Thymus (tissue), 14 donors: ENCODE measurements at places on chromosomes 6 and 20.
A peak's percentile ranks its signal among the peaks of the same experiment; 100 is the strongest.

DNA sequence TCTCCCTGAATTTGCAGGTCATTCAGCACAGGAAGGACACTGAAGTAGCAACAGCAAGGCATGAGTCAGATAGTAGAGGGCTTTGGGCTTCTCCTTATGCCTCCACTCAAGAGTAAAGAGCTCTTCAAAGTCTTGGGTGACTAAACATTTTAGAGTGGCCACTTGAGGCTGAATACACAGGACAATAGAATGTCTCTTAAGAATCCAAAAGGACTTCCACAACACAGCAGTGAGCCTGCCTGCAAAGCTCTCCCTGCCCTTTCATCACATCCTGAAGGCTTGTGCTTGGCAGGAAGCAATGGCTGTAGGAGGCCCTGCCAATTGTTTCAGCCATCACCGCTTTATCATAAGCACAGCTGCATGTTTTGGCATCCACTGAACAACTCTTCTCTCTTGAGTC, 36.8 kb downstream of the FOXQ1 start:
- DNase-seq: no peak

- DNase-seq: no peak
These were observed 18.4 kb downstream of the MAP3K4 start for GRCh38 chr6:161009991-161010390.

- no peak for DNase-seq
These were observed 11.4 kb downstream of the MICA start for GRCh38 chr6:31414771-31415265.

GRCh38 chr6:79762370-79762769, 131.2 kb downstream of the SH3BGRL2 start:
- no peak for DNase-seq

GRCh38 chr6:125310994-125311649, 9.4 kb upstream of the HDDC2 start:
- peak; percentile 54 for DNase-seq

- no peak for DNase-seq
These were observed 174.7 kb downstream of the OTOR start for GRCh38 chr20:16922834-16923233.

GRCh38 chr6:153595903-153596302, 443.1 kb upstream of the OPRM1 start:
- DNase-seq: no peak

DNA sequence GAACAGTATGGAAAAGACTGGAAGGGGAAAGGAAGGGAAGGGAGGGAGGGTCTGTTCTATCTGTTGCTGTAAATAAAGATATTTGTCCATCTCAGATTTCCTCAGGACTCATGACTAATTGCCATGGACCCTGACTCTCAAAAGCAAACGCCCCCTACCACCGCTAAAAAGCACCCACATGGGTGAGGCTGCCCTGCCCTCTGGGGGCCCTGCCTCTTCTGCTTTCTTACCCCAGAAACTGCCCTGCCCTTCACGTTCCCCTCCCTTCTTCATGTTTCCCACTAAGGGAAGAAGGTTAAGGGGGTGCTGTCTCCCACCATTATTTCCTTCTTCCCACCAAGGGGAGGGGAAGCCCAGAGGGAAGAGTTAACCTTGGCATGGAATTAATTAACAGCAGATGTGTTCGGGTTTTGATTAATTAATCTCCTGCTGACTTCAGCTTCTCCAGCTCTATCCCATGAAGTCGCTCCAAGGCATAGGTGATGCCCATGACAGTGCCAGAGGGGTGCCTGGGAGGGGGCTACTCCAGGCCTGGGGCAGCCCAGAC, 16.0 kb downstream of the MDFI start:
- no peak for DNase-seq

GRCh38 chr20:2692036-2692885, at the start of gene EBF4:
EBF4 (plus strand) TSS chr20:2692780; CDS start chr20:2693646, 866 bp downstream.
- no peak for DNase-seq

- DNase-seq: no peak
These were observed 1.6 kb upstream of the TNFRSF6B start for GRCh38 chr20:63694584-63695423.

DNA sequence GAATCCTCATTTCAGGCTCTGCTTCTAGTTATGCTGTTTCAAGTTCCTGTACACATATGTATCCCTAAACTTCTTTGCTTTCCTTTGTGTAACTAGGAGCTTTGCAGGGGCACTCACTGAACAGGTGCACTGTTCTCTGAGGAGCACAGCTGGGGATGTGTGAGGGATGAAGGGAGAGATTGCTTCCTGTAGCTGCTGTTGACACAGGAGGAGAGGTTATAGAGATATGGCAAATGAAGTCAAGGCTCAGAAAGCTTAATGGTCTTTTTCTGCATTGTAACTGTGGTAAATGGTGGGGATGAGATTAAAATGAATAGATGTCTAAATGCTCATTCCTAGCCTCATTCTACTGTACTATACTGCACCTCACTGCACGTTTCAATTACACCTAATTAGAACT, 454.3 kb downstream of the BTBD3 start:
- DNase-seq: no peak

DNA sequence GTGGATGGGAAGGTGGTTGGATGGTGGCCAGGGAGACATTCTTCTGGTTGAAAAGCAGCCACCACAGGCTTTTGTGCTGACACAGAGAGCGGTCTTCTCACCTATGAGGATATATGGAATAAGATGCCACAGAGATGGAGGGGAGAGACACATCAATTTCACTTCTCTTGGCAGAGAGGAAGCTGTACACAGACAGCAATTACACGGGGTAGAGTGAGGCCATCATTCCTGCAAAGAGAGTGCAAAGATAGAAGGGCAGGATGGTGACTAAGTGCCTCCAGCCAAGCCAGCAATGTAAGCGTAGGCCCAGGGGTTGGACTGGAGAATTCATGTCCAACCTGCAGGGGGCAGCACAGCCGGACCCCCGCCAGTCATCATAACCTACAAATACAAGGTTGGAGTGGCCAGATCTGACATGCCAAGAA, 56.4 kb downstream of the NRN1 start:
- no peak for DNase-seq

DNA sequence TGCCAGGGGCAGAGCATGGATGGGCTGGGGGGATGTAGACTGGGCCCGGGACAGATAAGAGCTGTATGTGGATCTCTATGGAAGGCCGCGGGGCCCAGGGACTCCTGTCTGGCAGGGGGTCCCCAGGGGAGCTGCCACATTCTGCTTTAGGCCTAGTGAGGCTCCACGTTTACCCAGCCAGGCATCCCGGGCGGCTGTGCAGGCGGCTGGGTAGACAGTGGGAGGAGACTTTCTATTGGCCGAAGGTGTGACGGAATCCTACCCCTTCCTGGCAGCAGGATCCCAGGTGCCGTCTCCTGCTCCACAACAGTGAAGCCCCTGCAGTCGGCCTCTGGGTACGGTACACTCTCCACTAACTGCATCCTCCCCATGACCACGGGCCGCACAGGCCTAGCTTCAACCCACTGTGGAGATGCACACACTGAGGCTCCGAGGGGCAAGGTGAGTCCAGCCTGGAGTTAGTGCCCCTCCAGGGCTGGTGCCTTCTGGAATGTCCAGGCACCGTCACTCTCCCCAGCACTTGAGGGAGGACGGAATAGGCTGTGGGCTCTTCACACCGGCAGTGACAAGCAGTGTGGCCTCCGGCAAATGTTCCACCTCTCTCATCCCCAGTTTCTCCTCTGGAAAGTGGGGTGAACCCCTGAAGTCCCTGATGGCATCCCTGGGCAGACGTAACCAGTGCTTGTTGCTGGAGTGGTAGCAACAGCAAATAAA, 36.8 kb upstream of the ZBP1 start:
- no peak for DNase-seq

- peak; percentile 73 for DNase-seq
These were observed 111.5 kb downstream of the HFE start for GRCh38 chr6:26198722-26199056.

DNA sequence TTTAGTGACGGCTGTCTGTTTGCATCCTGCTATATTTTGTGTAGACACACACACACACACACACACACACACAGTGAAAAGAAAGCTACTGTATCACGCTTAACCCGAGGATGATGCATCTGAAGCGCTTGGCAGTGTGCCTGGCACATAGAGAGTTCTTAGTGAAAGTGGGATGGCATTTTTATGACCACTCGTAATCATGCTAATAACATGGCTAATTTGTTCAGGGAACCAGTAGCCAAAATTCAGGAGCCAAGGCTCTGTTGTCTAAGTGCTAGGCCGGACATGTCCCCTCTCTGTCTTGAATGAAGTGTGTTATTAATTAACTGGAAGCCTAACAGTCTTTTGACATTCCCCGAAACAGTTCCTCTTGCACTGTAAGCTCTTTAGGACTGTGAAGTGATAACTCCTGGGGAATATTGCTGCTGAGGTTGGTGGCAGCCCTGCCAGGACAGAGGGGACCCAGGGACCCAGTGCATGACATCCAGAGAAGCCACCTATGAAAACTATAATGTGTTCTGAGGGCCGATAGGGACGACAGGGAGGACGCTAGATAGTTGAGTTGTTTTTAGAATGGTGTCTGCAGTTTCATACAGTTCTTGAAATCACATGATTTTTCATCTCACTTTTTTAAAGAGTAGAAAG, 45.0 kb upstream of the IRF4 start:
- DNase-seq: no peak

- no peak for DNase-seq
These were observed 679.5 kb downstream of the MAFB start for GRCh38 chr20:40009542-40009941.

DNA sequence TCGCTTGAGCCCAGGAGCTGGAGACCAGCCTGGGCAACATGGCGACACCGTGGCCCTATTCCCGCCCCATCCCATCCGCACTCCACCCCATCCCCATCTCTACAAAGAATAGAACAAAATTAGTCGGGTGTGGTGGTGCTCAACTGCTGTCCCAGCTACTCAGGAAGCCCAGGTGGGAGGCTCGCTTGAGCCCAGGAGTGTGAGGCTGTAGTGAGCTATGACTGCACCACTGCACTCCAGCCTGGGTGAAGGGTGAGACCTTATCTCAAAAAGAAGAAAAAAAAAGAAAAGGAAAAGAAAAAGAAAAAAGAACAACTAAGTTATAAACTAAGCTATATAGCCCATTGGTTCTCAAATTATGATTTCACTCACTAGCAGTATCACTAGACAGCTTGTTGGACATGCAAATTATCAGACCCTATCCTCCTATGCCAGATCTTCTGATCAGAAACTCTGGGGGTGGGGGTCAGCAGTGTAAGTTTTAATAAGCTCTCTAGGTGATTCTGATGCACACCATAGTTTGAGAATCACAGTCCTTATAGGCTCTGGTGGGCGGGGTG, 491 bp upstream of the ITCH start:
- no peak for DNase-seq

DNA sequence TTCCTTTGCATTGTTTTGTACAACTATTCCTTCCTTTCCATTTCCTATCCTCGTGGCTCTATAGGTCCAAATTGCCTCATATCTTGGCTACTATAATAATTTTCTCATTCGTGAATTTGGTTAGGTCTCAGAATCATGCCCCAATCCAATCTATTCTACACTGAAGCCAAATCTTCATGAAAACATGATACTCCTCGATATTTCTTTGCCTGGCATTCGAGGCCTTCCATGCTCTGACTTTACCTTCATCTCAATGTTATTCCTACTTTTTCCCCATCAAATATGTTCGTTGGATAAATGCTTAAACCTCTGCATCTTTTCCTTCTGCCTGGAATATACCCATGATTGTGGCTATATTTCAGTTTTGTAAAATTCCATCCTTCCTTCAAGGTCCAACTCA, 30.4 kb downstream of the TCF21 start:
- no peak for DNase-seq

DNA sequence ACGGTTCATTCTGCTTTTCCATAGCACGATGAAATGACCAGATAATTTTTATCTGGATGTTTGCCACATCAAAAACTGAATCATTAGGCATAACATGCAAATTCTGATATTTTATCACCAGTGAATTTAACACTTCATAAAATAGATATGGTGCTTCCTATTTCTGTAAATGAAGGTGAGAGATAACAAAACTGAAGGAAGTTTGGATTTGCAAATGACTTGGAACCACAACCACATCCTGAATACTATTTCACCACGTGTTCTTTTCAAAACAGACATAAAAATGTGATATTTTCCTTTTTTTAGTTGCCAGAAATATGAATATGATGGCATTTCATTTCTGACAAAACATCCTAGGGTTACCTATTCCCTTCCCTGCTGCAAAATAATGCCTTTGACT, 146.1 kb downstream of the EDN1 start:
- DNase-seq: no peak

DNA sequence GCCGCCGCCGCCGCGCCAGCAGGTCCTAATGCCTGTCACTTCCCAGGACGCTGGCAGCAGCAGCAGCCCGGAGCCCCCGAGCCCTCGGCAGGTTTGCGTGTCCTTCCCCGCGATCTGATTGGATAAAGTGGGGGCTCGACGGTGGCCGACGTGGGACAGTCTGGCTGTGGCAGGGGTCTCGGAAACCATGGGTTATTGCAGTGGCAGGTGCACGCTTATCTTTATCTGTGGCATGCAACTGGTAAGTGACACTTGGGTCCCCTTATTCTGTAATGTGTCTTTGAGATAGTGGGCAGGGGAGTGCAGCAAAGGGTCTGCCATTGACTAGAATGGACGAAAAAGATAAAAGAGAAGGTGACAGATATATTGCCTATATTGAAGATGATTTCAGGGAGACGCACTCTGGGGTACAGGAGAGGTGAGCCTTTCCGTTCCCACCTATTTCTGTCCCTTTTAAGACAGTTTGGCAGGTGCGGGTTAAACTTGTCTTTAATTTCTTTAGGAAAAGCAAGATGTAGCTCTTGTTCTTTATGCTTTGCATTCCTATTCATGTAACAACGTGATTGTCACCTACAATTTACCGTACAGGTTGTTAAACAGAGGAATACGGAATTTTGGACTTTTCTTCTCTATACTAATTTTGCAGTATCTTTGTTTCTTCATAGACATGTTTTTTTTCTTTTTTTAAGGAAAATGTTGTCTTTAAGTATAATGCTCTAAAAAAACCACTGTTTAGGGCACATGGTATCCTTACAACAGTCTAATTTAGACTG, 535 bp downstream of the NKAIN2 start:
- no peak for DNase-seq

DNA sequence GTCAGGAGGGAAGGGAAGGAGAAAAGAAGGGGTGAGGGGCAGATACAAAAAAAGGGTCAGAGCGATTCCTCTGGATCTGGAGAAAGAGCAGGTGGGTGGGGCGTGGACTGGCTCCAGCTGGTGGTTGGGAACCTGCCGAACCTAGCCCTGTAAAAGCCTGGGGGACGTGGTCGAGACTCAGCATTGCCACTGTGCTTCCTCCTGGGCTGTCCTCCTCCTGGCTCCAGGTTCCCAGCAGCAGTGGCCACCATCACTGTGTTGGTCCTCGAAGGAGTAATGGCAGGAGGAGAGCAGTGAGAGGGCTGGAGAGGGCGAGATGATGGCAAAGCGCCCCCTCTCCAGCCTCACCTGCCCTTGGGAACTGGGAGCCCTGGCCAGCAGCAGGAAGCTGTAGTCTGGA, 3.5 kb upstream of the RAET1L start:
- no peak for DNase-seq

GRCh38 chr6:21726676-21727075, 133.1 kb downstream of the SOX4 start:
- no peak for DNase-seq

- no peak for DNase-seq
These were observed 13.1 kb downstream of the ZNF341 start for GRCh38 chr20:33744773-33745385.
